Astrocyte of the hippocampus (primary cell): ENCODE measurements at places on chromosomes 2 and 18.

DNA sequence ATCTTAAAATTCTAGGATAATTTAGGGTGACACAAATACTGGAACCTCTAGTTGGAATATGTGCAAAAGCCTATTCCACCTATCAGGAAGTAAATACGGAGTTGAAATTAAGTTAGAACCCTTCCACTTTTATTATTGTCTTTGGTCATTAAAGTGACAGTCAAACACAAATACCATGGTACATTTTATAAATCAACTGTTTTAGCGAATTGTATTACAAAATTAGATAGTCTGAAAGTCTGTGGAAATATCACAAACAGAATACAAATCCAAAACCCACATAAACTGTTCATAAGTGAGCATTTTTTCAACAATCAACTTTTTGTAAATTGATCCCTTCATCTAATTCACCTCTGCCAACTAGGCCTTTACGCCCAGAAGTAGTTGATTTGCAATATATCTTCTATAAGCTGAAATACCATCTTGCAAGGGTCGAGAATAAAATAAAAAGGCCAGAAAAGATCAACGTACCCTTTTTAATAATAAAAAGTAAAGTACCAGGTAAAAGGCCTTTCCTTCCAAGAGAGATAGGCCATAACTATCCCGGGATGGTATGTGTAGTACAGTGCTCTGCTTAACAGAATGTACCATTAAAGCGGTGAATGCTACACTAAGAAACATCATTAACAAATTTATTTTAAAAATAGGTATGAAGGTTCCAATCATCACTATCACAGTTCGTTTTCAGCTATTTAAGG, 1.3 kb downstream of the USP34 start:
- peak; percentile 22 for DNase-seq

DNA sequence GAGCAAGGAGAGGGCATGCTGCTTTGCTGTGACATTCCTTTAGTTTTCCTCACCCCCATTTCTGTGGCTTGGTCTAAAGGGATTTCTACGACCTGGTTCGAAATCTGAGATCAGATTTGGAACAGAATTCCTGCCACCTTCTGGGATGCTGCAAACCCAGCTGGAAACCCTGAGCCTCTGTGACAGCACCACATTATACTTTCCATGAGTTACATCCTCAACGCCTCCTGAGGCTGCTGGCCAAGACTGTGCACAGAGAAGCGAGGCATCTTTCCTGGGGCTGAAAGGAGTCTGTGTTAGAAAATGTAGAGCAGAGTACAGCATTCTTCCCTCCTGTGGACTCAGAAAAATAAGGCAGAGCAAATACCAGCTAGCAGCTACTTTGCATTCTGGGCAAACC, 138.1 kb upstream of the CHAC2 start:
- DNase-seq: no peak

DNA sequence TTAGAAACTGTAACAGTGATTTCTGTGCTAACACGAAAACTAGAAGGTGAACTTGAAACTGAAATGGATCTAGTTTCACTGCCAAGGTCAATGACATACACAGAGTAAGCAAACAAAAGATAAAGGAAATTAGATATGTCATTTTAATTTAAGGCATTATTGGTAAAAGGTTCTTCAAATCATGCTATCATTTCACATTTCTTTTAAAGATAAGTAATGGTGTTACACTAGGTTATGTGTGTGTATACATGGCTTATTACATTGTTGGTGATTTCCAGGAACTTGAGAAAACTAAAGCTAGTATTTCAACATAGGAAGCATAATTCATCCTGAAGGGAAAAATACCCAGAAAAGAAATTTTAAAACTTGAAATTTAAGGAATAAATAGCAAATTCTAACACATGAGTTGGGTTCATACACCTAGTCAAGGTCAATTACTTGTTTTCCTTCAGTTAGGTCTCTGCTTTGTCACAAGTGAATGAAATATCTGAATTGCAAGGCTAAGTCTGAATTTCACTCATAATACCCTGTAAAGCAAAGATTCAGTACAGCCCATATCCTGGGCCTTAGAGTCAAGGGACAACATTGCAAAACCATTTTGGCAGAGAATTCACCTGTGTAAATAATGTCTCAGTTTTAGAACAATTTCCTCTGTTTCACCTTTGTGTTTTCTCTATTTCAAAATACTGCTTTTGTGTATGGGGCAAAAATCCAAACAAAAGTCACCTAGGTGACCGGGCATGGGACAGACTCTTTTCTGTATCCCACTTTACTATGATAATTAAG, 141.6 kb downstream of the SRBD1 start:
- no peak for DNase-seq

GRCh38 chr2:29082804-29083495, 8.6 kb upstream of the PCARE start:
- no peak for DNase-seq

- peak; percentile 42 for DNase-seq
These were observed 110.0 kb downstream of the LNPK start for GRCh38 chr2:175892046-175892445.

- peak; percentile 28 for DNase-seq
These were observed 182.5 kb downstream of the ACKR3 start for GRCh38 chr2:236752096-236752495.

- no peak for DNase-seq
These were observed 50.6 kb upstream of the STPG4 start for GRCh38 chr2:47205576-47206141.

DNA sequence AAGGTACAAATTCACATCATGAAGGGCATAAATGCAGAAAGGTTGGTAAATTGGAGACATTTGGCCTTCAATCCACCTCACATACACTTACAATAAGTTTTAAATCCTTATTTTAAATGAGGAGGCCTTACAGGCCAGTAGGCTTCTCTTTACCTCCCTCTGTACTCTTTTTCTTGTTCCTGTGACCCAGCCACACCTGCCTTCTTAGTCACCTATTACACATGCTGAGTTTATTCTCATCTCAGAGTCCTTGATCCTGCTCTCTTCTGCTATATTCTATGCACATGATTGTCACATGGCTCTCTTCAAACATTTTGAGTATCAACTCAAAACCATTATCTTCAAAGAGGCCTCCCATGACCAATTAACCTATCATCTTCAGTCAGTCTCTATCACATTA, 491.5 kb downstream of the SATB2 start:
- DNase-seq: no peak

GRCh38 chr2:100038011-100038410, 104.4 kb downstream of the AFF3 start:
- no peak for DNase-seq

DNA sequence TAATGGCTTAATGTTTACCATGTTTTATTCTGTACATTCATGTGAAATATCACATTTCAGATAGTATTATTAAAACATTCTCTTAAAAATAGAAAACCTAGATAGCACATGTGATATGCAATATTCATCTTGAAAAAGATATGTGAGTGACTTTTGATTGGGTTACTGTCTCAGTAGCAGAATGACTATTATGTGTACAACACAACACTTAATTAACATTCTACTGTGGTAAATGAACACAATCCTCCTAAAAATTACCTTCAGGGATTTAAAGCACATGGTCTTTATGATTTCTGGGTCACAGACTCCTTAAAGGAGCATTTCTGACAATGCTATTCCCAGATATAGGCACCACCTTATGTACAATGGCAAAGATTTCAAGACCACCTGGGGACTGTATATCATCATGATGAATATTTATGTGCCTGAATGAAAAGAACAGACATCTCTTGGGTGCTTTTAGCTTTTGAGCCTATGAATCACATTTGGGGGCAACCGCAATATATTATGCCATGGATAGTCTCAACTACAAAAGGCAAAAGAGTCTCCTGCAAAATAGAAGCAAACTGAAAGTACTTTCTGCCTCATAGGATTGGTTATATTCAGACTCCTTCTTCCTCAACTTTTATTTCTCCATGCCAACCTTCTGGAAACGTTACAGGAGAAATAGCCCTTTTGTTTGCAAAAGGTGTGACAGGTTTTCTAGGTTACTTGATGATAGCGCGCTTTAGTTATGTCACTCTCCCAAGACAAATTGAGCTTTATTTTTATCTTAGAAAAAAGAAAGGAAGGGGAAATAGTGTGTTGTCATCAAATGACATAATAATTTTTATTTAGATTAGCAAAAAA, 259.0 kb downstream of the CALCRL start:
- peak; percentile 30 for DNase-seq

- DNase-seq: no peak
These were observed 318.6 kb downstream of the SS18 start for GRCh38 chr18:25771796-25772195.

- DNase-seq: no peak
These were observed 18.9 kb upstream of the FAHD2A start for GRCh38 chr2:95383635-95384027.

GRCh38 chr18:38115201-38115600, 549.6 kb upstream of the CELF4 start:
- DNase-seq: peak; percentile 42

GRCh38 chr18:36050479-36050878, 16.9 kb downstream of the RPRD1A start:
- no peak for DNase-seq

GRCh38 chr2:65057391-65058052, 1.3 kb downstream of the CEP68 start:
- DNase-seq: peak; percentile 49

DNA sequence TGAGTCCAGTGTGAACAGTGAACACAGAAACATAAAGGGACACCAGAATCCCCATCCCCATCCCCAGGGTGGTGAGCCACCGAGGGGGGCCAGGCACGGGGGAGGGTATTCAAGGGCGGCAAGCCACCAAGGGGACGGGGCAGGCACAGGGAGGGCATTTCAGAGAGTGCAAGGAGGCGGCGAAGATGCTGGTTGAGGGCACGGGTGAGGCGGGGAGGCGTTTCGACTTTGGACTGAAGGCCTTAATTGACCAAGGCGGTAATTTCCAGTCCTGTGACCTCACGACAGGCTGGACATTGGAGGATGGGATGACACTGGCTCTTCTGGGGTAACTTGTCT, 70.4 kb downstream of the ODC1 start:
- no peak for DNase-seq

- DNase-seq: no peak
These were observed 40.2 kb downstream of the ZC3H15 start for GRCh38 chr2:186526281-186526680.

DNA sequence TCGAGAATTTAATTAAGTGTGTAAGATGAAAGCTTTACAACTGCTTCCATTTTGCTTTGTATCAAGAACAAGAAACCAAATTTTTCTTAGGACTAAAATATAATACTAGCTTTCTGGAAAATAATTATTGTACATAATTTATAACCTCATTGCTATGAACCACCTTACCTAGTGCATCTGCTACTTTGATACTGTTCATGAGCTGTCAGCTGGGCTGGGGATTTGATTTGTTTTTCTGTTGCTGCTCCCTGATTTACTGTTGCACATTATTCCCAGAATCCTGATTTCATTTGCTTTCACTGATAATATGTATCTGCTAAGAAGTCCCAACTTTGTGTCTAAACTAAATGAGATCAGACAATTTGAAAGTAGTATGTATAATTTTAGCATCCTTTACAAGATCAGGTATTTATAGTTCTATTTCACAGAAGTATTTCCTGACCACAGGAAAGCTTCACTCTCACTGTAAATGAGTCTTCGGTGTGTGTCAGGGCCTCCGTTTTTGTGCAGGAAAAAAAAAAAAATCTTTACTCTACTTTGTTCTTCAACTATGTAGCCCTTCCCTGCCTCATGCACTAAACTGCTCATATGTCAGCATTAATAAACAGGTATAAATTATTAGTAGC, 105.6 kb upstream of the CCDC150 start:
- no peak for DNase-seq

- DNase-seq: no peak
These were observed 9.2 kb downstream of the CNTNAP5 start for GRCh38 chr2:124034265-124034664.

DNA sequence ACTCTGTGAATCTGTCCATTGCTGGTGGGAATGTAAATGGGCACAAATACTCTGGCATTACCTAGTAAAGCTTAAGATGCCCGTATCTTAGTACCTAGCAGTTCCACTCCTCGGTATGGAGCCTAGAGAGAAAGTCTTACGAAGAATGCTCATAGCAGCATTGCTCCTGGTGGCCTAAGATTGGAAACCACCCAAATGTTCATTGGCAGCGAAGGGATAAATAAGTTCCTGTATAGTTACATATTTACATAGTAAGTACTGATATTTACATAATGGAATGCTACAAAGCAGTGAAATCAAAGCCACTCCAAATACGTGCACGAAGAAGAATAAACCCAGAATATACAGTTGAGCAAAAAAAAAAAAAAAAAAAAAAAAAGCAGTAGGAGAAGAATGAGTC, 46.7 kb upstream of the PDIA6 start:
- DNase-seq: no peak

DNA sequence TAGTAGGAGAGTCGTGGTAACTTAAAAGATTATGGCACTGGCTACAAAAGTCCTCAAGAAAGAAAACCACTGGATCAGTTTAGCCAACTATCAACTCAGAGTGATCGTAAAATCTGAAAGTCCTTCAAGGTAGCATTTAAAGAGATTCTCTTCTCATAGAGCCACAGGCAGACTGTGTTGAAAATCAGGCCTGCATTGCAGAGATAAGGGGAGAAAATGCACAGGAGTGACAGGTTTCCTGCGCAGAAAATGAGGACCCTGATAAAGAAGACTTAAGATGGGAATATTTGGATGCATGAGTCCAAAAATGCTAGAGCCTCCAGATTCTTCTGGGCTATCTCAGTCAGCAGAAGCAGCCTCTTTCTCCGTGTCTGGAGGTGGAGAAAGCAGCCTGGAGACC, 360.9 kb downstream of the PLCL1 start:
- DNase-seq: no peak

GRCh38 chr2:241317391-241317790, 1.7 kb downstream of the SEPTIN2 start:
- no peak for DNase-seq

- no peak for DNase-seq
These were observed 100.0 kb downstream of the HAUS1 start for GRCh38 chr18:46204143-46204542.

- DNase-seq: no peak
These were observed 418.8 kb upstream of the SMIM21 start for GRCh38 chr18:75846321-75846720.

- no peak for DNase-seq
These were observed 93.5 kb downstream of the MYT1L start for GRCh38 chr2:2237563-2237962.

GRCh38 chr2:136052369-136053362, 65.3 kb downstream of the CXCR4 start:
- DNase-seq: no peak

GRCh38 chr2:149040451-149040850, 2.0 kb downstream of the LYPD6B start:
- DNase-seq: no peak

GRCh38 chr18:10526561-10526949, 728 bp downstream of the NAPG start:
- DNase-seq: peak; percentile 23

DNA sequence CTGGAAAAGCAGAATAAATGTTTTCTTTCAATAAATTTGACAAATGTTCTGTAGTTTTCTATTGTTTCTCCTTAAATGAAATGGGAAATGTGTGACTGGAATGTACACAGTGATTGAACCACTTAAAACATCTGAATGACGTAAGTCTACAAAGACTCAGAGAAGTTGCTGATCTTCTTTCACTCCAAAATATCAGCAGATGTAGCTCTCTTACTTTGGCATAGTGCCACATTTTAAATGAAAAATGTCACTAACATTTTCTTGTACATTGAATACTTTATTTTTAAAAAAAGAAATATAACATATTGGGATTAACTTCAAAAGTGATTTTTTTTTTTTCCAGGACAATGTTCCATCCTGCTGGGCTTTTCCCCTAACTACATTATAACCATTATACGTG, 565.6 kb downstream of the TMEM182 start:
- DNase-seq: no peak

GRCh38 chr18:74264303-74265020, 27.3 kb downstream of the CYB5A start:
- no peak for DNase-seq
